ENCODE measurements at places on chromosomes 6 and 20.

GRCh38 chr20:60749804-60750602, 502.1 kb upstream of the CDH4 start:
- no peak for DNase-seq

DNA sequence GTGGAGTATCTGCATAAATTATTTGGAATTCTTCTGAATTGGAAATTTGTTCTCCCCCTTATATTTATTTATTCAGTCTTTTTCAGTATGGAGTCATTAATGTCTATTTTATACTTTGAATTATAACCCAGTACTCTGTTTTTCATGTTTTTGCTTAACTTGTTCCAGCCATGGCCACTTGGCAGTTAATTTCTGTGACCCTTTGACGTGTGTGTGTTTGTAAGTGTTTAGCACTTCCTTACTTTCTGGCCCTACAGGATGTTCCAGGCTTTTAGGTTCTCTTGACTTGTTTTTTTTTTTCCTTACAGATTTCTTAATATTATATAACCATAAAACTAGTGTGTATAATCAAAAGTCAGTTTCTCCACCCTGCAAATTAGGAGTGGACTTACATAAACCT, 24.1 kb downstream of the ENPP1 start:
- no peak for DNase-seq

DNA sequence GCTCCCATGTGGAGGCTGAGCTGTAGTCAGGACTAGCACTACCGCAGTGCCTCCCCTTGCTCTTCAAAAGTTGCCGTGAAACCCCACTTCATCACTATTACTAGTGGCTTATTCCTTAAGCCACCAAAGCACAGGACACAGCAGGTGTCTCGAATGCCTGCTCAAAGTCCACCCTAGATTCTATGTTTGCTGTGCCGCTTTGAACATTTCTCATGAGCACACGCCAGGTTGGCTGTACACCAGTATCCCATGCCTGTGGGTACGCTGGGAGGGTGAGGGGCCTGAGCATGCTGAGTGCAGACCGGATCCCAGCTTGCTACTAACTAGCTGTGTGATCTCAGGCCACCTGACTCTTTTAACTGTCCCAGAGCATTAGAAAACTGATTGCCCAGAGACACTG, 335.8 kb upstream of the QKI start:
- DNase-seq: no peak

GRCh38 chr6:3165631-3166534, 8.5 kb upstream of the TUBB2A start:
- no peak for DNase-seq

GRCh38 chr6:33683051-33683571, 28.4 kb downstream of the UQCC2 start:
- DNase-seq: no peak

DNA sequence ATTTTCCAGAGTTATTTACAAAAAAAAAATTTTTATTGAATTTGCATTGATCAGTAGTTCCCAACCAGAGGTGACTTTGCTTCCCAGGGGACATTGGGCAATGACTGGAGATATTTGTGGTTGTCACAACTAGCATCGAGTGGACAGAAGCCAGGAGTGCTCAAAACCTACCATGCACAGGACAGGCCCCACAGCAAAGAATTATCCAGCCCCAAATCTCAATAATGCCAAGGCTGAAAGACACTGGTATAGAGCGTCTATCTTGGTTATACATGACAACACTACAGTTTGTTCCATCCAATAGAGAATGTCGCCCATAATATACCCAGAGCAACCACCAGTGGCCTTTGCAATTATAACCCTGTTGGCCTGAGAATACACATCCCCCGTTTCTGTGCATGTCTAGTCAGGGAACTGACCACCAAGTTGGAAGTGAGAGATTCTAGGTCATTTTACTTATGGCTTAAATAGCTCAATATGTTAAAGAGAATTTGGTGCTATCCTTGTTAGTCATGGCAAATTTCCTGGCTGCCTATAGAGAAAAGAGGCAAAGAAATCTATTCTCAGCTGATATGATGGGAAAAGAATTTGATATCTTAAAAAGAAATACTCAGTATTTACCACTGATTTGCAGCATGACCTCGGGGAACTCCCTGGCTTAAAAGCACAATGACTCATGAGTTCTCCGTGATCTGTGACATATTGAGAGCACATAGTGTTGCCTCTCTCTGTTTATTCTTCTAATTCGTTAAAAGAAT, 76.0 kb upstream of the ADTRP start:
- no peak for DNase-seq

- no peak for DNase-seq
These were observed 705.9 kb downstream of the MAFB start for GRCh38 chr20:39983183-39983582.

DNA sequence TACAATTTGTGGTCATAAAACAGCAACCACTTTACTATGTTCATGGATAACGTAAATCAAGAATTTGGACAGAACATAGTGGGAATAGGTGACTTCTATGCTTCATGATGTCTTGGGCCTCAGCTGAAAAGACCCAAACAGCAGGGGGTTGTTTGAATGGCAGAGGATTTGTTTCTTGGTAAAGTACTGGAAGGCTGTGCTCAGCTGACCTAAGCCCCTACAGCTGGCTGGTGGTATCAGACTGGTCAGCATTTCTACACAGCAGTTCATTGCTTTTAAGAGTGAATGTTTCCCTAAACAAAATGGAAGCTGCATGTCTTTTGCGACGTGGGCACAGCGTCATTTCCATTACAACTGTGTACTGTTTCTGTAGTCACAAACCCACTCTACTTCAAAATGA, 148.5 kb upstream of the DEFB112 start:
- no peak for DNase-seq

DNA sequence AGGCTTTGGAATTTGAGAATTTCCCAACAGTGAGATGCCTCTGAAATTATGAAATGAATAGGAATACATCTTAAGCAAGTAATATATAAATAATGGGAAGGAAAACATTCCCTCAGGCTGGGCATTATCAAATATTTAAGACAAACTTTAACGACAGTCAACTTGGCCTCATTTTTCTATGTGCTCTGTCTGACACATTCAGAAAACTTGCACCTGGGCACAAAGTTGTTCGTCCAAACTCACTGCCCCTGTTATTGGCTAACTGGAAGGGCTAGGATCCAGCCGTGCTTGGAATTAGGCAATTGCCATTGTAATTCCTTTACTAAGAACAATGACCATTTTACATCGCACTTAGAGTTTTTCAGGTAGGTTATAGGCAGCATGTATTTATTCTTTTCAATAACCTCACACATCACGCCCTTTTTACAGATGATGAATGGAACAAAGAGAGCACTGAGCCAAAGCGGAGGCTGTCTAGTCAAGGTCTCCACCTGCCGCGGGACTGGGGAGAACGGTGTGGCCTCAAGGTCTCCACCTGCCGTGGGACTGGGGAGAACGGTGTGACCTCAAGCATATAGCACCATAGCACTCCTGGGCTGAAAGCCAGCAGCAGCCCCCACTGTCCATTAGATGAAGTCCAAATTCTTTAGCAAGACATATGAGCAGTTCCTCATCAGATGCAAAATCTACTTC, 40.7 kb upstream of the FOXQ1 start:
- no peak for DNase-seq

- no peak for DNase-seq
These were observed 80.3 kb upstream of the BMP5 start for GRCh38 chr6:55955684-55956083.

DNA sequence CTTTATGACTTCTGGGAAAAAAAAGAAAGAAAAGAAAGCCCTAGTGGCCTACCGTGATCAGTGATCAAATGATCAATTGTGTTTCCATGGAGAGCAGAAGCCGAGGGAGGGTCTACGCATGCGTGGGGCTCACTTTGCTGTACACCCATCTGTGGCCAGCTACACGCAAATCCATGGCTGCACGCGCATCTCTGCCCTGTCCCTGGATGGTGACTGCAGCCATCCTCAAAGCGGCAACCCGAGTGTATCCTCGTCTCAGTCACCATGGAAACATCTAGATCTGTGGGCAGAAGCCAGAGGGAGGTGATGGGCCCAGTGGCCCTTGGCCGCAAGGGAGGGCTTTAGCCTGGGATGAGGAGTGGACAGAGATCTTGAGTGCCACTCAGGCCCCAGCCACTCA, 785 bp upstream of the ULBP3 start:
- DNase-seq: no peak

DNA sequence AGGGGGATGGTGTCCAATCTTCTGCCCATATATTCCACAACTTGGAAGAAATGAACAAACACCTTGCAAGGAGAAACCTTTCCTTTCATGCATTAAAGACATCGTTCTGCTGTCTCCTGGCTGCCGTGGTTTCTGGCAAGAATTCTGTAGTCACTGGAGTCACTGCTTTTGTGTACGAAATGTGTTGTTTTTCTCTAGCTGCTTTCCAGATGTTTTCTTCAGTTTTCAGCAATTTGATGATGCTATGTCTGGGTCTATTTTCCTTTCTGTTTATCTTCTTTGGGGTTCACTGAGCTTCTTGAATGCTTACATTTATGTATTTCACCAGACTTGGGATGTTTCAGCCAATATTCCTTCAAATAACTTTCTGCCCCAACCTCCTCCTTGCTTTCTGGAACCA, 40.6 kb upstream of the SLCO4A1 start:
- no peak for DNase-seq
